A673 (cell line): ENCODE measurements at places on chromosomes 12 and 14. TPM values are rescaled to one million over a fixed set of nuclear protein-coding genes. Genes with fewer than 3 reads are reported as not detected.

The MSRB3 gene
- 2.1 and 2.8 TPM in 2 replicates for total RNA-seq

The CDKN3 gene
- total RNA-seq, result 108 and 112 TPM in 2 replicates

The ACSM4 gene
- total RNA-seq, result not detected in 2 replicates

- H3K36me3 ChIP-seq, result no peaks in the 10 kb centered on the region
- no peak overlapping the region for H3K4me3 ChIP-seq
- H3K4me1 ChIP-seq, result no peaks in the 10 kb centered on the region
- no peak for DNase-seq
- no peaks in the 10 kb centered on the region for H3K27me3 ChIP-seq
These were observed 295.4 kb upstream of the PPFIA2 start for GRCh38 chr12:82054566-82054965.

DNA sequence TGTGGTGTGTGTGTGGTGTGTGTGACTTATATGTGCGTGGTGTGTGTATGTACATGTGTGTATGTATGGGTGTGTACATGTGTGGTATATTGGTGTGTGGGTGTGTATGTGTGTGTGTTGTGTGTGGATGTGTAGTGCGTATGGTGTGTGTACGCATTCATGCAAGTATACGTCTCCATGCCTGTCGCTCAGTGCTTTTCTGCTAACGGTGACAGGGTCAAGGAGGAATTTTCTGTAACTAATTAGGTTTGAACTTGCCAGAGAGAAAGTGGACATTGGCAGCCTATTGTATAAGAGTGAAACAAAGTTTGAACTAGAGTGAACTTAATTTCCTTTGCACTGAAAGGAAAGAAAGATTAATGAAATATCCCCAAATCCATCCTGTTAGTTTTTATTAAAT is 120.9 kb upstream of the GSC start:
- H3K27ac ChIP-seq, result no peak overlapping the region
- H3K4me1 ChIP-seq, result peaks cover 19% of the 10 kb centered on the region
- no peak for DNase-seq
- H3K4me3 ChIP-seq, result no peak overlapping the region

GRCh38 chr14:61154641-61155040 is 126.5 kb downstream of the TMEM30B start:
- H3K27ac ChIP-seq, result no peak overlapping the region
- no peaks in the 10 kb centered on the region for H3K27me3 ChIP-seq
- peak; percentile 40 for DNase-seq
- H3K4me1 ChIP-seq, result peaks cover 24% of the 10 kb centered on the region
- no peaks in the 10 kb centered on the region for H3K36me3 ChIP-seq
